Central memory CD4-positive, alpha-beta T cell (primary cell): ENCODE measurements at places on chromosomes 5 and 9.

GRCh38 chr5:141330299-141331080 is at the start of gene PCDHGA1:
Gene PCDHGA1, plus strand, starts transcription at chr5:141330514.
- DNase-seq: peak; percentile 13

DNA sequence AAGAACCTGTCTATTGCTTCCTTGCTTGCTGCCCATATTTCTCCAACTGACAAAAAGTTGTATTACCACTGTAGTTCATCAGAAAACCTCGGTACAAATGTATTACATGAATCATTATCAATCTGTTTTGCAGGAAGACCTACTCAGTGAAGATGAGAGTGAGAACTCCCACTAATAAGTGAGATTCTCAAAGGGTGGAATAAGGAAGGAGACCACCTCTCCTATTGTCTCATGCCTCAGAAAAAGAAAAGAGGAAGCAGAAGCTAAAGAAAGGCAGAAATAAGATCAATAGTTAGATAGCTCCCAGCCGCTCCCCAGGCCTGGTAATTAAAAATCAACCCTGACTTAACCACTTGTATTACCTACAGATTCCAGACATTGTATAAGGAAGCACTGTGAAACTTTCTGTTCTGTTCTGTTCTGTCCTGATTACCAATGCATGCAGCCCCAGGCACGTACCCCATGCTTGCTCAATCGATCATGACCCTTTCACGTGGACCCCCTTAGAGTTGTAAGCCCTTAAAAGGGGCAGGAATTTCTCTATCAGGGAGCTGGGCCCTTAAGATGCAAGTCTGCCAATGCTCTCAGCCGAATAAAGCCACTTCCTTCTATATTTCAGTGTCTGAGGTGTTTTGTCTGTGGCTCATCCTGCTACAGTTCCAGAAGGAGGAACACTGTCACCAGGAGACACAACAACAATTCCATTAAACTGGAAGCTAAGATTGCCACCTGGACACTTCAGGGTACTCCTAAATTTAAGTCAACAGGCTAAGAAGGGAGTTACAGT is 152.5 kb upstream of the COX7C start:
- DNase-seq: no peak

- DNase-seq: no peak
Observed at GRCh38 chr5:144712090-144712489, 541.4 kb downstream of the KCTD16 start.

GRCh38 chr9:91193087-91193657 is 168.5 kb downstream of the AUH start:
- peak; percentile 11 for DNase-seq

DNA sequence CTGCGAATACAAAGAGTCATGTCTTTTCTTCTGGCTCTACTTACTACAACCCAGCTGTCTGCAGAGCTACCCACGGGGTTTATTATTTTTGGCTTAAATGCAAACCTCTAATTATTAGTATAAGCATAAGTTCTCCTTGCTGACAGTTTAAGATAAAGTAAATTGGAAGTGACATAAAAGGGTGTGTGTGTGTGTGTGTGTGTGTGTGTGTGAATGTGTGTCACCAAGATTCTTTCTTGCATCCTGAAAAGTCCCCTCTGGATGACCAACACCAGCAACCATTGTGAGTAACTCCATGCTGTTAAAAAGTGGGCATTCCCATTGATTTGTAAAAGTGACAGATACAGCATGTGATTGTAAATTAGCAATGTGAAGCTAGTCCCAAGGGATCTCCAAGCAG is 803.8 kb upstream of the ZNF608 start:
- DNase-seq: no peak

- peak; percentile 83 for DNase-seq
Observed at GRCh38 chr5:91381774-91382359, 1.2 kb downstream of the ARRDC3 start.

GRCh38 chr9:99307851-99308250 is 85.8 kb downstream of the SEC61B start:
- no peak for DNase-seq

GRCh38 chr5:109688630-109688969 is 1.1 kb upstream of the MAN2A1 start:
- DNase-seq: peak; percentile 30

DNA sequence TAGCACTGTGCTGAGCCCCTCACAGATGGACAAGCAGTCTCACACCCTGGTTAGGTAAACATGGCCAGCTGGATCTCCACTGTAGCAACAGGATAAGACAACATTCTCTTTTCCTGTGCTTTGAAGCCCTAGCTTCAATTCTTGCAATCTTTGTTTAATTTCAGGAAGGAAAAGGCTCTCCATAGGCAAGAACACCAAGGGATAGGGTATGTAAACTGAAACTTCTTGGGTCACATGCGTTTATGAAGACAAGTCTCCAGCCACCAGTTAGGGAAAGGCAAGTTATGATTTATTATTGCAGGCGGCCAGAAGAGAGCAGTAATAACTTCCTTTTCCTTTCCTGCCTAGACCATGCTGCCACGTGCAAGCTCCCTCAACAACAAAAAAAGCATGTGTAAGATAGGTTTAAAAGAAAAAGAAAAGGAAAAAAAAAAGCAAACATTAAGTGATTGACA is 50.1 kb upstream of the POU5F2 start:
- DNase-seq: no peak

- no peak for DNase-seq
Observed at GRCh38 chr9:110069326-110070248, 138.4 kb downstream of the C9orf152 start.

- no peak for DNase-seq
Observed at GRCh38 chr5:61918611-61919010, 387.4 kb upstream of the KIF2A start.

- DNase-seq: no peak
Observed at GRCh38 chr9:92245005-92245797, 48.3 kb downstream of the IARS1 start.

GRCh38 chr5:131659841-131660240 is 24.8 kb upstream of the RAPGEF6 start:
- no peak for DNase-seq

- DNase-seq: no peak
Observed at GRCh38 chr9:3337515-3338225, 188.1 kb downstream of the RFX3 start.

- no peak for DNase-seq
Observed at GRCh38 chr9:87022178-87022577, 74.9 kb upstream of the GAS1 start.

DNA sequence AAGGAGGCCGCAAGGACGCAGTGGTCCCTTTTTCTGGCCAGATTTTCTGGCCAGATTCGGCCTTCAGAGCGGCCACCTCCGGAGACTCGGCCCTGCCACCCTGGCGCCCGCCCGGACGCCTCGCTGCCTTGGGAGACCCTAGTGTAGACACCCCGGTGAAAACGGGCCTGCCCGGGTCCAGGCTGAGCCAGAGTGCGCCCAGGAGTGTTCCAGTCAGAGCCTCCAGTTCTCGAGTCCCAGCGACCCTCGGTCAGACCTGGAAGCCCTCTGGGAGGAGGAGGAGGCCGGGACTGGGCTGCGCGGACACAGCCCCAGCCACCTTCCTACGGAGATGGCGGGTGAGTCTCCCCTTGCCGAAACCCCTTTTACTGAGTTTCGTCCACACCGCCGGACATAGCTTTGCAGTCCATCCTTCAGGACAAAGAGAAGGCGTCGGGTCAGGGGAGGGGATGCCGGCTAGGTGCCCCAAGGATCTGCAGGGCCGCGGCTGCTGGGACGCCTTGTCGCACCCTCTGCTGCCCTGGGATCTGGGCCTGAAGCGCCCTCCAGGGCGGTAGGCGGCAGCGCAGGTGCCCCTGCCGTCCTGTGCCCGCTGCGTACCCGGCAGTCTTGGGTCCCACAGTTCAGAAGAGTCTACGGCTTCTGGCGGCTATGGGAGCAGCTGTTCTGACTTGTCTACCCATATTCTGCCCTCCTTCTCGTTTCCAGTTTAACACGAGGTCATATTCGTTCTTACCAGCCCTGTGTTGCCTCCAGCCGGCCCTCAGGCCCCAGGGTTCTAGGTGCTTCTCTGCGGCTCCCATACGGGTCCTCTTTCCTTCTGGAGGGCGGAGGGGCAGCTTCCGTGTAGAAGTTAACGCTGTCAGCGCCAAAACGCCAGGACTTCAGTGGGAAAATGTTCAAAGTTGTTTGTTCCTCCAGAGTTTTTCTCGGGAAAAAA is 1771.7 kb upstream of the CDH9 start:
- DNase-seq: no peak

GRCh38 chr9:94449486-94449885 is 105.4 kb upstream of the PCAT7 start:
- DNase-seq: no peak

- DNase-seq: no peak
Observed at GRCh38 chr9:22238809-22239684, 207.6 kb upstream of the DMRTA1 start.

- no peak for DNase-seq
Observed at GRCh38 chr9:36129139-36129538, 7.4 kb upstream of the GLIPR2 start.

DNA sequence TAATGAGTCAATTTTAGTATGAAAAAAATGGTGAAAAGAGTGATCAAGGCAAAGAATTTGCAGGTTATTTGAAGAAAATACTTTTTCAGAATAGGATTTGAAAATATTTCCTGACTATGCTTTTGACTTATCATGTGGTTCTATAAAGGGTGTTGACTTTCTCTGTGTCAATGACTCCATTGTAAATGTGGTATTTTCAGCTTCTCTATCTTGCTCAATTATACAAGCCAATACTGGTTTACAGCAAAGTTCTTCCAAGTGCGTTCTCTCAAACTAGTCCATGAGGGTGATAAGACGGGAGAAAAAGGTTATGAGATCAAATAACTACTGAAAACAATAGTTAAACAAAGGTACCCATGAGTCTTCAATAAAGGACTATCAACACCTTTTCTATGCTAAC is 21.7 kb downstream of the IL33 start:
- no peak for DNase-seq

GRCh38 chr5:135977375-135977928 is 22.7 kb upstream of the LECT2 start:
- DNase-seq: peak; percentile 21

- DNase-seq: no peak
Observed at GRCh38 chr5:91137647-91138046, 245.5 kb downstream of the ARRDC3 start.

- no peak for DNase-seq
Observed at GRCh38 chr9:121557581-121558447, 58.2 kb upstream of the GGTA1 start.

GRCh38 chr9:125438506-125439433 is 177.1 kb downstream of the GAPVD1 start:
- no peak for DNase-seq

- DNase-seq: no peak
Observed at GRCh38 chr9:86241216-86241615, 18.2 kb downstream of the C9orf153 start.
